ENCODE measurements at places on chromosomes 3 and 15.

- no peak for DNase-seq
Observed at GRCh38 chr3:3309887-3310286, 130.4 kb upstream of the CRBN start.

GRCh38 chr15:29319823-29320222, 50.2 kb upstream of the NSMCE3 start:
- DNase-seq: no peak

GRCh38 chr3:17810759-17811158, 68.3 kb upstream of the TBC1D5 start:
- peak; percentile 36 for DNase-seq

- no peak for DNase-seq
Observed at GRCh38 chr3:177640319-177640965, 443.2 kb upstream of the TBL1XR1 start.

- no peak for DNase-seq
Observed at GRCh38 chr3:147389717-147390116, 16.6 kb downstream of the ZIC4 start.

- DNase-seq: no peak
Observed at GRCh38 chr3:36650271-36650671, 114.1 kb downstream of the DCLK3 start.

DNA sequence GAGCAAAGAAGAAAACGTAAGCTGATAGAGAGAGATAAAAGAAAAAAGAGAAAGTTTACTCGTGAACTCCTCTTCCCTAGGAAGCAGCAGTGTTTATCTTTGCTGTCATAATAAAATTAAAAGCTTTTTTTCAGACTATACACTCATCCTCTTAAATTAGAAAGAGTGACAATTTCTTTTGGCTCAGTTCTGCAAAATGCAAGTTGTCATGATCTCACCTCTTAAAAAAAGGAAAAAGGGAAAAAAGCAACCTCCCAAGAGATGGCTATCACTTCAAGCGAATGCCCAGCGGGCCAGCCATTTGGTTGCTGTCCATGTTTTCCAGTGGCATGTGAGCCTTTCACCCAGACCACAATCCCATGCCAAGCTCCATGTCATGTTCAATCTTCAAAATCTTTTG, 7.0 kb upstream of the THBS1 start:
- DNase-seq: no peak

- no peak for DNase-seq
Observed at GRCh38 chr3:145182196-145182911, 978.6 kb downstream of the PLOD2 start.

DNA sequence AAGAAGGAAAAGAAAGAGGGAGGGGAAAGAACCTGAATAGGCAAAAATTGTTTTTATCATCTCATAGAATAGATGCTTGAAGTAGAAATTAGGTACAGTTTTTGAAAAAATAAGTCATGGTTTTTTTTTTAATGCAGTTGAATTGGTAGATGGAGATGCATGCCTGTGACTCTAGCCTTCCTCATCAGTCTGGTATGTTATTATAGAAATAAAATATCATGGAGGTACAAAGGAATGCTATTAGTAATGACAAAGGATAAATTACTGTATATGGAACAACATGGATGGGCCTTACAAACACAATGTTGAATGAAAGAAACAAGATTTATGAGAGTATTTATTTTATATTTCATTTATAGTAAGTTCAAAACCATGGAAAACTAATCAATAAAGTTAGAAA, 162.4 kb upstream of the GALNT15 start:
- no peak for DNase-seq

DNA sequence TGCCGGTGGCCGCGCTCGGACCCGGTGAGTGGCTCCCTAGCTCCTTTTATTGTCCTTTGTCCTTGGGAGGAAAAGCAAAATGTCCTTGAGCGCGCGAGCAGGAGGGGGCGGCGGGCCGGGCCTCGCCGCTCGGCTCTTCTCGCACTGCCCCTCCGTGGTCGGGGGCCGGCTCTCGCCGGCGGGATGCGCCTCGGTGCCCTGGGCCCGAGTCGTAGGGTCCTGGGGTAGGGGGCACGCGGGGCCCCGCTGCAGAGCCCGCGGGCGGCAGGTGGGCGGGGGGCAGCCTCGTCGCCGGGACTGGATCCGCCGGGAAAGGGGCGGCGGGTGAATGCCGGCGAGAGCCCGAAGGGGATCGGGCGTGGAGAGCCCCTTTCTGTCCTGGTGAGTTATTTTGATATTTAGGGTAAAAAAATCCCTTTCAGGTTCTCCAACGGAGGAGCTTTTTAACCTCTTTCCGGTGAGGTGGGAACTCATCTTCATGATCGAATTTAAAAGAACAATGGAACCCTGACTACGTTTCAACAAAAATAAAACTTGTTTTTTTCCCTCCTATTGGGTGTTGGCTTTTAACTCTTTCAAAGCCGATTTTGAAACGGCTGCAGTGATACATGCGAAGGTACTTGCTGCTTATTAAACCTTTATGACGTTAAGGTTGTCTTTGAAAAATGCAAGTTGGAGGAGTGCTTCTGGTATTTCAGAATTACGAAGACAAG, 16.8 kb upstream of the CHD2 start:
- no peak for DNase-seq

DNA sequence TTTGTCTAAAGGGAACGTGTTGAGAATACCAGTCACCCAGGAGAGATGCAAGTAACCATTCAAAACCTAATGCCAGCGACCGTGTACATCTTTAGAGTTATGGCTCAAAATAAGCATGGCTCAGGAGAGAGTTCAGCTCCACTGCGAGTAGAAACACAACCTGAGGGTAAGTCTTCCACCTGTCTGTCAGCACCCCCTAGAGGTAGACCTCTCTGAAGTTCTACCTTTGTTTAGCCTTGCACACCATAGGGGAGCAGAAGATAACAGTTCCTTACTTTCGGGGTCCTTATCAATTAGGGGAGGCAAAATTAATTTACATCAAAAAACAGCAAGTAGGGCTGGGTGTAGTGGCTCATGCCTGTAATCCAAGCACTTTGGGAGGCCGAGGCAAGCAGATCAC, 124.4 kb downstream of the HCN4 start:
- no peak for DNase-seq

- no peak for DNase-seq
Observed at GRCh38 chr3:184602372-184603150, 41.0 kb downstream of the EPHB3 start.

DNA sequence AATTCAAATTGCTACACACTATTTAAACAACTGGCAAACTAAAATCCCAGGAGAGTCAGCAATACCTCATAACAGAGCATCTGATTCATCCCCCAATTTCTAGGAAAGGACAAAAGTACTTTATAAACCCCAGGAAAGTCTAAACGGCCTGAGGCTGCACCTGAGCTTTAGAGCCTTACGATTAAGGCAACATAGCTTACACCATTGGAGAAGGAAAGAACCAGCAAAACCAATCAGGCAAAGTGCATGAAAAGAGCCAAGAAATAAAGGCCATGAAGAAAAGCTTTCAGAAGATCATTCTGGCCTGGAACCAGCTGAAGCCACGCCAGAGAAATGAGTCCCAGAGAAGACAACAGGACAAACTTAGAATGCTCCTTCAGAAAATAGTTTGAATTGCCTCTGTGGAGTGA, 48.1 kb downstream of the PTPN9 start:
- DNase-seq: no peak

DNA sequence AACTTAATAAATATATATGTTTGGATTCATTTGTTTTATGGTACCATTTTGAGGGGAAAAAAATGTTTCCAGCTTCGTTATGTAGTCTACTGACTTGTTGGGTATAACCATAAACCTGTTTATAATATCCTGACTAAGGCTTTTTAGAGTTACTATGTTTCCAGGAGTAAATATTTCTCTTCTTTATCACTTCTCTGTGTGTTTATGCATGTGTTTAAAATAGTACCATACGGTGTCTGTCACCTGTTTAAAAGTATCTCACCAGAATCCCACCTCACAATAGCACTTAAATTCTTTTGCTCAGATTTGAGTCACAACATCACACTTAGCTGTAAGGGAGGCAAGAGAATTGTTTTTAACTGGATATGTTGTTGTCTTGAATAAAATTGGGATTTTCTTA, 15.1 kb downstream of the LACTB start:
- DNase-seq: no peak

- DNase-seq: no peak
Observed at GRCh38 chr3:13288732-13289718, 131.1 kb downstream of the NUP210 start.

GRCh38 chr3:159877924-159878323, 110.7 kb upstream of the IL12A start:
- no peak for DNase-seq

DNA sequence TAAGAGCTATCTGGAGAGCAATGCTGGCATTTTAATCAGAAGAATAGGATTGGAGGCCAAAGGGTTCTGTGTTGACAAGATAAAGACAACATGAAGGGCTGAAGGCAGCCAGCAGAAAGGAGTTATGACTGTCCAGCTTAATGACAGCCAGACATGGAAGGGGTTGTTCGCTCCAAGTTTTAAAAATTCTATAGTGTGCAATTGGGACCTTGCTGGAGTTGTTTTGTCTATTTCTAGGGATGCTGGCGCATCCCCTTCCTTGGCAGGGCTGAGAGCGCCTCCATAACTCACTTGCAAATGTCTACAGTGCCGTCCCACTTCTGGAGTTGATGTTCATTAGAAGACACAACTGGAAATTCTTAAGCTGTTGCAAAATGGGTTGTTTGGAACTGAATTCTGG, 200.7 kb downstream of the TLE3 start:
- DNase-seq: no peak

DNA sequence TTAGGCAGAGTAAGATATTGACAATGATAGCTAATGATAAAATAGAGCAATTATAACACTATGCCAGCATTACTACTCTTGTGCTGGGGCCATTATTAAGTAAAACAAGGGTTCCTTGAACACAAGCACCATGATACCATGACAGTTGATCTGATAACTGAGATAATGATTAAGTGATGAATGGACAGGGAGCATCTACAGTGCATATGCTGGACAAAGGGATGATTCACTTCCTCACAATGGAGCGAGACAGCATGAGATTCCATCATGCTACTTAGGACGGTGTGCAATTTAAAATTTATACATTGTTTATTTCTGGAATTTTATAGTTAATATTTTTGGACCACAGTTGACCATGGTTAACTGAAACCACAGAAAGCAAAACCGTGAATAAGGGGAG, 156.6 kb downstream of the FHIT start:
- DNase-seq: no peak

DNA sequence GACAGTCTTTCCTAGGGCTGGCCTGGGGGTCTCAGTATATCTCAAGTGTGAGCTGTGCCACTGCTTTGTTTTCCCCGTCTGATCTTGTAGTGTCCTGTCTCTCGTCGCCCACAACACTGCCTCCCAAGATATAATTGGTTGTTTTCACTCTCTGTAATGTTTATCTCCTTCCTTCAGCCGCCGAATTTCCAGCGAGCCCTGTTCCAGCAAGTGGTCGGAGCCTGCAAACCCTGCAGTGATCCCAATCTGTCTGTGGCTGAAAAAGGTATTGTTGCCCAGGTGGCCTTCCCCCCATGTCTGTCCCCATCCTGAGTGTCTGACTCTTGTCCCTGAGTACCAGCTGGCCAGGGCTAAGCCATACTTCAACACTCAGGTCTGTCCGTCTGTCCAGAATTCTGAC, 9.5 kb upstream of the MANF start:
- DNase-seq: no peak

- DNase-seq: no peak
Observed at GRCh38 chr3:71784914-71785531, at the start of gene PROK2. TSS of gene PROK2 (minus strand) at chr3:71785148. CDS start at chr3:71785052, 96 bp downstream.

GRCh38 chr3:23829242-23829934, 23.6 kb downstream of the UBE2E1 start:
- DNase-seq: no peak

GRCh38 chr15:27694506-27695087, 404.5 kb downstream of the OCA2 start:
- DNase-seq: no peak

DNA sequence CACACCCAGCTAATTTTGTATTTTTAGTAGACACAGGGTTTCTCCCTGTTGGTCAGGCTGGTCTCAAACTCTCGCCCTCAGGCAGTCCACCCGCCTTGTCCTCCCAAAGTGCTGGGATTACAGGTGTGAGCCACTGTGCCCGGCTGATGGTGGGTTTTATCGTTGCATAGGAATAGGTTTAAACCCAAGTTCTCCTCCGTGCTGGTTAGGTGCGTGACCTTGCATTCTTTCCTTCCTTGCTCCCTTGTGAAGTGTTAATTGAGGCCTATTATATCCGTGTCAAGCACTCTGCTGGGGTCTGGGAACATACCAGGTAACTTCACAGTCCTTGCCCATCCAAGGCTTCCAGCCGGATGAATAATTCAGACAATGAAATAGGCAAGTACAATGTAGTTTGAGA, 19.3 kb upstream of the ETV5 start:
- DNase-seq: no peak

DNA sequence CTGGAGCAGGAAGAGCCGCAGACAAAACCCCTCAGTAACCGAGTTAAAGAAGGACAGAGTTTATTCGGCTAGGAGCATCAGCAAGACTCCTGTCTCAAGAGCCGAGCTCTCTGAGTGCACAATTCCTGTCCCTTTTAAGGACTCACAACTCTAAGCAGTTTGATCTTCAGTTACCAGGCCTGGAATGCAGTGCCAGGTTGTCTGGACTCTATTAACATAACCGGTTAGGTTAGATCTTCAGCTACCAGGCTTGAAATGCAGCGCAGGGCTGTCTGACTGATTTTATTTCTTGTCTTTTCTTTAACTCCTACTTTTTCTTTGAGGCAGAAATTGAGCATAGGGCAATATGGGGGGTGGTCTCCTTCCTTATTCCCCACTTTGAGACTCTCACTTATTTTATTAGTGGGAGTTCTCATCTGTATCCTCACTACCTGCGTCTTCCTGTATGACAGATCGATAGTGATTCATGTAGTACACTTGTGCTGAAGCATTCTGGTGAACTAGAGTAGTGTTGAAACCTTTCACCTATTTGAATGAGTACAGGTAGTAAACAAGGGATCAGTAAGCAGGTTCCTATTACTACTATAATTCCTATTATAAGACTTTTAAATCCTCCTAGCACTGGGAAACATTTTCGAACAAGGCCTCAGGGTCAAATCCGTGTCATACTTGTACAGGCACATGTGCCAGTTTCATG, 325.0 kb downstream of the CGGBP1 start:
- DNase-seq: no peak

DNA sequence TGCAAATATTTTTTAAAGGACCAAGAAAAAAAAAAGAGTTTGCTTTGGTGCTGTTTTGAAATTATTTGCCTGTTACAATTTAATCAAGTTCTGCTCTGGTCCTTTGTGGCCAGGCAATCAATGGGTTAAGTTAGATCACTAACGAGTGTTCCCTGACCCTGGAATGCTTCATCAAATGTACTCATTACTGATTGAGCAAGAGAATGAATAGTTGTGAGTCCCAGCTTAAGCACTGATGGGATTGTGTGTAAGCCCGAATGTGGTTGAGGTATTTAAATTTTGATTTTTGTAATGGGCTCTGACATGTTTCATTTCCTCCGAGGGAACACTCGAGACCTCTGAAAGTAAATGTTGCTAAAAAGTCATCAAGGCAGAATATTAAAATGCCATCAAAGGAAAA, 699.1 kb downstream of the MCTP2 start:
- no peak for DNase-seq

- DNase-seq: peak; percentile 77
Observed at GRCh38 chr3:36907911-36908646, 36.8 kb downstream of the TRANK1 start.
